ENCODE measurements at places on chromosomes 16 and 17. TPM values are rescaled to one million over a fixed set of nuclear protein-coding genes. Genes with fewer than 3 reads are reported as not detected.

DNA sequence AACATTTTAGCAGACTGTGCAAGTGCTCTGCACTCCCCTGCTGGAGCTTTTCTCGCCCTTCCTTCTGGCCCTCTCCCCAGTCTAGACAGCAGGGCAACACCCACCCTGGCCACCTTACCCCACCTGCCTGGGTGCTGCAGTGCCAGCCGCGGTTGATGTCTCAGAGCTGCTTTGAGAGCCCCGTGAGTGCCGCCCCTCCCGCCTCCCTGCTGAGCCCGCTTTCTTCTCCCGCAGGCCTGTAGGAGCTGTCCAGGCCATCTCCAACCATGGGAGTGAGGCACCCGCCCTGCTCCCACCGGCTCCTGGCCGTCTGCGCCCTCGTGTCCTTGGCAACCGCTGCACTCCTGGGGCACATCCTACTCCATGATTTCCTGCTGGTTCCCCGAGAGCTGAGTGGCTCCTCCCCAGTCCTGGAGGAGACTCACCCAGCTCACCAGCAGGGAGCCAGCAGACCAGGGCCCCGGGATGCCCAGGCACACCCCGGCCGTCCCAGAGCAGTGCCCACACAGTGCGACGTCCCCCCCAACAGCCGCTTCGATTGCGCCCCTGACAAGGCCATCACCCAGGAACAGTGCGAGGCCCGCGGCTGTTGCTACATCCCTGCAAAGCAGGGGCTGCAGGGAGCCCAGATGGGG lies 3.1 kb downstream of the GAA start:
- DNase-seq, result no peak

DNA sequence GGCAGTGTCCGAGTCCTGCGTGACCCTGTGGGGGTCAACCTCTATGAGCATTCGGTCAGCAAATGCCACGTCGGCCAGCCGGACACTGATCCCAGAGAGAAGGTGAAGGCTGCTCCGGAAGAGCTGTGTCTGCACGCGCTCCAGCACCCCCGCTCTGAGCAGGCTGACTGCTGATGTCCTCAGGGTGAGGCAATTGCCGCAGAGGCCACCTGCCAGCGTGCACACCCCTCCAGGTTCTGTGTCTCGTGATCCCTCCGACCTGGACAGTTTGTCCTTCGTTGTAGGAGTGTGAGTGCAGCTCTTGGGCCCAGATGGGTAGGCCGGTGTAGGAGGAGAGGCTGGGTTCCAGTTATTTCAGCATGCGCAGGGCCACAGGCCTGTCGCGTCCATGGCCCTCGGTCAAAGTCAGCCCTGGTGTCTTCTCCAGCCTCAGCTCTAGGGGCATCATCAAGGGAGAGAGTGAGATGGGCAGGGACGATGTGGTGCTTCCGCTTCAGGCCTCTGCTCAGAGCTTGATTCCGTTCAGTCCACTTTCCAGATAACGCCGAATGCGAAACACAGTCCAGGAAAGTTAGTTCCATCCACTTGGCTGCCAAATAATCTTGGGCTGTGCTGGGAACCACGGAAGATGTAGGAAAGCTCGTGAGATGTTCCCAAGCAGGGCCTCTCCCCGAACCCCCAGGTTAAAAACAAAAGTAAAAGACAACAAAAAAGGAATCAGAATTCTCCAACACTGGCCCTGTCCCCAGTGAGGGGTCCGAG lies 15.1 kb upstream of the NCBP3 start:
- DNase-seq, result no peak

DNA sequence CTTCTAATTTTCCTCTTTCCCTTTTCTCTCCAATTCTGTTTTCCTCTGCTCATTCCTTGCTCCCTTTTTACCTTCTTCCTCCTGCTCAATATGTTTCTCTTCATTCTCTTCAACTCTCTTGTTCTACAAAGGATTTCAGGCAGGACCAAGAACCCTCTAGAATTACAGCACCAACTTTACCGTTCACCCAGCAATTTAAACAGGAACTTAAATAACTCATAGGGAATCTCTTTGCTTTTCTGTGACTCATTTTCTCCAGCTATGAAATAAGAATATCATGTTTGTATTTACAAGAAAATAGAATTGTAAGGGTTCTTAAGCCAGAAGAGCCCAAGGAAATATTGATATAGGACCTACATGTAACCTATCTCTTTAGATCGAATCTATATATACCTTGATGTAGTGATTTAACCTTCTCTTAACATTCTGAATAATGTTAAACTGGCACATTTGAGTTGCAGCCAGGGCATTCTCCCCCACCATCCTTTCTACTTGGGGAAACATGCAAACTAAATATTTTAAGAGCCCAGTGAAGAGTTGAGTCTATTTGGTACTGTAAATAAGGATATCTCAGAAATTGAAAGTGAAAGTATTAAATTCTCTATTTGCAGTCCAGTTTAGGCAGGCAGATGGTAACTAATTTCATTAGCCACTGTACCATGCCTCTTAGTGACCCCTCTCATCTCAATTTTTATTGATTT lies 137.0 kb downstream of the ANKFN1 start:
- no peak for DNase-seq

The CDH15 gene
- not detected for total RNA-seq

The KRT17 gene
- 80.8 TPM for total RNA-seq

DNA sequence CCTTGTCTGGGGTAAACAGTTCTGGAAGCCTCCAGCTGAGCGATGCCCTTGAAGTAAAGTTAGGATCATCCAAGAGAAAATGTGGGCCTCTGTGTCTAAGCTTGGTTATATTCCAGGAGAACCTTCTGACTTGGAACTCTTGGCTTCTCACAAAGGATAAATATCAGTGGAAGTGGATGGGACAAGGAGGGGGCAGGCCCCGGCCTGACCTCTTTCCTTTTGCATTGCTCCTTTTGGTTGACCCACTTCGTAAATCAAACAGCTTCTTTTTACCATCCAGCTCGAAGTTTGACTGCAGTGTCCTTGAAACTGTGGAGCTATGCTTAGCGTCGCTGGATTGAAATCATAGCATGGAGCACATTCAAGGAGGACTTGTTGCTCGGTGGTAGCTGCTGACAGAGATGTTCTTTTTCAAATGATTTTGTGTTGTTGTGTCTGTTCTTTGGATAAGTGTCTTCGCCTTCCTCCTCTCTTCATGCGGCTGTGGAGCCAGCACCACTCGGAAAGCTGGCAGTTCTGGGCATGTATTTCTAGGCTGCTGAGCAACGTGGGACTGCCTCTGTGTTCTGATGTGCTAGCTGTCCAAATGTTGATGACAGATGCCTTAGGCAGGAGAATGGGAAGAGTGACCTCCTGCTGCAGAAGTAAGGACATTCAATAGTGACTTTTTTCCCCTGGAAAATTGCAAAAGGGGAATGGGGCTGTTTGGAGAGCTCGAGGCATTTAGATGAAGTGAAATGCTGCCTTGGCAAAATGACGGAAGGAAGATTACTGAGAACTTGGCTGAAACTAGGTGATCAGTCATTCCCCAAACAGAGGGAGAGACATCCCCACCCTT lies 4.5 kb downstream of the MINK1 start:
- no peak for DNase-seq

- no peak for DNase-seq
These were observed 7.9 kb downstream of the UNC119 start for GRCh38 chr17:28544402-28545140.

The GRIN2A gene
- not detected for total RNA-seq

- DNase-seq, result no peak
These were observed 379 bp downstream of the SNX29 start for GRCh38 chr16:11976850-11977375.

- no peak for DNase-seq
These were observed 22.6 kb upstream of the CACNG4 start for GRCh38 chr17:66941773-66942450.

DNA sequence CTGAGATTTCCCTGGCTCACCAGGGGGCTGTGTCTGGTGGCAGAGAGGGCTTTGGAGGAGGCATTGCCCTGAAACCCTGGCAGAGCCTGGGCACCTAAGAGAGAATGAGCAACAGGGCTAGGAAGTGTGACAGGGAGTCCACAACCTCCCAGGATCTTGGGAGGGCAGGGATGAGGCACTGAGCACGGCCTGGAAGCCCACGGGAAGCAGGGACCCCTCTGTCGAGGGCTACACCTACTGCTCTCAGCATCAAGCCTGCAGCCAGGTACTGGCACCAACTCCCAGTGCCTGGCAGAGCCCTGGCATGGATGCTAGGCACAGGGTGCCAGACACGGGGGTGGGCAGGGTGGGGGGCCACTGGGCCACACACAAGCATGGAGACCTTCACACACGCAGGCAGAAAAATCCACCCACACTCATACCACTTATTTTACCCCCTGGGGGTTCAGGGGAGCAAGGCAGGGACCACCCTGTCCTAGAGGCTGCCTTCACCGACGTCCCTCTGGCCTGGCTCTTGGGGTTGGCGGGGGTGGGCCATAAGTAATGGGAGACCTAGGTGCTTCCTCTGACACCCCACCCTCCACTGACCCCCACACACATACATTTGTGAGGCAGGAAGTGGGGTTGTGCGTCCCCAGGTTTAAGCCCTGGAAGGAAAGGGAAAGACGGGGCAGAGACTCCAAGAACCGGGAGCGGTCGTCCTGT lies 970 bp upstream of the HSD11B2 start:
- no peak for DNase-seq

- peak; percentile 24 for DNase-seq
These were observed 14.0 kb downstream of the PRSS54 start for GRCh38 chr16:58280846-58281301.

GRCh38 chr16:61791464-61791863 lies 244.8 kb downstream of the CDH8 start:
- no peak for DNase-seq

The ZG16B gene
- 23.4 TPM for total RNA-seq

The ZDHHC1 gene
- total RNA-seq, result 12.8 TPM

DNA sequence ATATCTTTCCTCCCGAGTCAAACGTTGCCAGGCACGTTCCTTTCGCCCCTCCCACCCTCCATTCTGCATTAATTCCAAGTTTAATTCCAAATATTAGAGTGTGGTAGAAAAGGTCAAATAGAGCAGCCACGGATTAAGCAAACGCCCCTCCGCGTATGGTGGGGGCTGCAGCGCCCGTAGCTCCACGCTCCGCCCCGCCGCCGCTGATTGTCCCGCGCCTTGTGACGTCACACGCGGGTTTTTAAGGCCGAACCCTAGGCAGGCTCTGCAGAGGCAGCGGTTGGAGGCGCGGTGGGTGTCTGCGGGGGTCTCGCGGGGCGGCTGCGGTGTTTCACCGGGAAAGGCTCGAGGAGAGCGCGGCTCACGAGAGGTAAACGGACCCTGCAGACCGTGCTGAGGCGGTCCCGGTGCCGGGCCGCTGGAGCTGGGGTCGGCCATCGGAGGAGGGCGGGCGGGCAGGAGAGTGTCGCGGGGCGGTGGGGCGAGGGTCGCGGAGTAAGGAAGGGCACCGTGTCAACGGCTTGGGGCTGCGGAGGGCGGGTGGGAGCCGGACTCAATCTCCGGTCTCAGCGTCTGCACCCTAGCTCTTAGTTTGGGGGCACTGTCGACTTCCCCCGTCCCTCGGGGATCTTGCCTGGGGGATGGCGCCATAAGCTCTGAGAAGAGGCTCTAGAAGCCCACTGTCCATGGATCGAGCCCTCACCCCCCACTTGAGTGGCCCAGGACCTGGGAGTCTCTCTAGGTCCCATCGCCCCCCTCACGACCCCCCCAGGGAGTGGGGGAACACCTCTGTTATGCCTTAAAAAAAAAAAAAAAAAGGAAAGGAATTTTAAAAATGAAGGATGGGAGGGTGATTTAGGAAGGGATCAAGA lies at the start of gene ARL4D:
Gene ARL4D, plus strand, starts transcription at position 270 of the 872 bp plus-strand sequence. CDS start 740 bp downstream, outside the sequence.
- DNase-seq, result peak; percentile 61

Data from PC-9 (cell line).